ENCODE measurements at places on chromosomes 11 and 22.

- no peak for DNase-seq
Observed at GRCh38 chr11:116782728-116783127, 5.1 kb downstream of the ZPR1 start.

- DNase-seq: peak; percentile 49
Observed at GRCh38 chr11:35144136-35144741, 5.3 kb downstream of the CD44 start.

- no peak for DNase-seq
Observed at GRCh38 chr11:44171518-44171917, 76.0 kb downstream of the EXT2 start.

DNA sequence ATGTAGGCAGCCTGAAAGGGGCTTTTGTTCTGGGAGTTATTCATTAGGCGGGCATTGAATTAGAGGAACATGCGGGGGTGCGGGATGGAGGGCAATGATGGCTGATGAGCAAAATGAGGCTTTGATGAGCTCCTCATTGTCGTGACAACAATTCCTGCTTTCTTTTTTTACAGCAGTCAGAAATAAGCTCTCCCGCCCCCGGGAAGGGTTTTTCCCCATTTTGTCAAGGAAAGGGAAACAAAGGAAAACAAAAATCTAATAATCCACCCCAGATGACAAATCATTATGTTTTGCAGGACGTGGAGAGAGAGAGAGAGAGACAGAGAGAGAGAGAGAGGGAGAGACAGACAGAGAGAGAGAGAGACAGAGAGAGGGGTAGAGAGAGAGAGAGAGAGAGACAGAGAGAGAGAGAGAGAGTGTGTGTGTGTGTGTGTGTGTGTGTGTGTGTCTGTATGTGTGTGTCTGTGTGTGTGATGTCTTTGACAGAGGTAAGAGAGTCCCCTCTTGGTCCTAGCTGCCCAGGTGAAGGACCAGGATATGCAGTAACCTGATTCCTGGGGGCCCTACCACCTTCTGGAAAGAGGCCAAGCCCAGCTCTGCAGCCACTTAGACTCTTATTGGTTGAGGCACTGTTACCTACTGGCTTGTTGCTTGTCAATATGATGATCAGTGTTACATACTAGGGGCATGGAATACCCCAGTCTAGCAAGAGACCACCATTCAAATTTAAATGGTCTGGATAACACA lies 46.7 kb upstream of the PARVA start:
- DNase-seq: no peak

DNA sequence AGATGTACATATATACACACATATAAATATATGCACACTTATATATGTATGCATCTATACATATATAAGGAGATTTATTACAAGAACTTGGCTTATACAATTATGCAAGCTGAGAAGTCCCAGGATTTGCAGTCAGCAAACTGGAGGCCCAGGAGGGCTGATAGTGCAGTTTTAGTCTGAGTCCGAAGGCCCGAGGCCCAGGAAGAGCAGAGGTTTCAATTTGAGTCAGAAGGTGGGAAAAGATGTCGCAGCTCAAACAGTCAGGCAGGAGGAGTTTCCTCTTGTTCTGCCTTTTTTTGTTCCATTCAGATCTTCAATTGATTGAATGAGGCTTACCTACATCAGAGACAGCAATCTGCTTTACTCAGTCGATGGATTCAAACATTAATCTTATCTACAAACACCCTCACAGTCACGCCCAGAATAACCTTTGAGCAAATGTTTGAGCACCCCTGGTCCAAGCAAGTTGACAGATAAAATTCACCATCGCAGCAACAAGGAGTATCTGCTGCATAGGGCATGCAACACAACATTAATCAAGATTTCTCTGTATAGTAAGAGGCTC lies 4.0 kb upstream of the SGSM1 start:
- DNase-seq: no peak

DNA sequence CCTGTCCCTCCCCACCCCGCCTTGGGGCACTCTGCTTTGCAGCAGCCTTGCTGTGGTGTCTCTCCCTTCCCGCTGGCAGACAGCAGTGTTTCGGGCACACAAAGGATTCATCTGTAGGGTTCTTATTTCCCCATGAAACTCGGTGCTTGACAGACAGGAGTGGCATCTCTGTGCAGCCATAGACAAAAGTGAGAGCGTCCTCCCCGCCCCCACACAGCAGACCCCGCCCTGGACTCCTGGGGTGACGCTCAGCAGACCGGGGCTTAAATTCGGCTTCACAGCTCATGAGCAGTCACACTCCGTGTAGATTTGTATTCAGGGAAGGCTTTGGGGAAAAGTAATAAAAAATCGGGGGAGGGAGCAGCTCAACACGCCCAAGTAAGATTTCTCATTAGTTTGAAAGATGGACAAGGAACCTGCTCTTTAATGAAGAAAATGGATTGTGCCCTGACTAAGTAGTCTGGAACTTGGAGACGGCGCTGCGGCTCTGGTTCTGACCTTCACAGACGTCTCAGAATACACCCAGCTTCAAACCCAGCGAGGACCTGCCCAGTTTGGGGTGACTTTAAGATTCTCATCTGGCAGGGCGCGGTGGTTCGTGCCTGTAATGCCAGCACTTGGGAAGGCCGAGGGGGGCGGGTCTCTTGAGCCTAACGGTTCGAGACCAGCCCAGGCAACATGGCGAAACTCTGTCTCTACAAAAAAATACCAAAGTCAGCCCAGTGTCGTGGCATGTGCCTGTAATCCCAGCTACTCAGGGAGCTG lies 136.0 kb downstream of the CACNA1I start:
- no peak for DNase-seq

Measured in stimulated activated naive CD4-positive, alpha-beta T cell treated with Interleukin-2 at 50 U/mL for 16 hours (primary cell).